ENCODE measurements at places on chromosomes 6 and 20.
A peak's percentile ranks its signal among the peaks of the same experiment; 100 is the strongest.

DNA sequence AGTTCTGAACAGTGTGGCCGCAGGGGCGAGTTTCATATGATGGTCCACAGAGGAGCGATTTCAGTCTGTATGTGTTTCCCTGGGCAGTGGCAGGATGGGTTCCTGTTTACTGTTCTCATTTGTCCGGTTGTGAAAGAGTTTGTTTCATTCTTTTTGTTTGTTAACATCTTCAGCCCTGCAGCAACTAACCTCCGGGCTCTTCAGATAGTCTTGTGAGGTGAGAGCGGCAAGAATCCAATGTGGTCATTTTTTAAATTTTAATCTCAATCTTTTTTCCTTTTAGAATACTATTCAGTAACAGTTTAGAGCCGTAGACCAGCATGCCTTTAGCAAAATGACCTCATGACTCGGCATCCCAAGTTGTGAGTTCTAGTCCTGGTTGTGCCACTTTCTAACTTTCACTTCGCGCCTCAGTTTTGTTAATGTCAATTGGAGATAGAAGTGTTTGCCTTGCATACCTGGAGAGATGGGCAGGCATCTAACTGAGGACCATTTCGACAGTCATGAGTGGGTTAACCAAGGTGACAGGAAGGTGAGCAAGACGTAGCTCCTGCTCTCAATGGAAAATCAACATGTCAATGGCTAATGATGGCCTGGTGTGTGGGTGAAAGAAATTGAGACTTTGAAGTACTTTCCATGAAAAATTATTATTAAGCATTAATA is 38.5 kb upstream of the PXDC1 start:
- no peak for DNase-seq

DNA sequence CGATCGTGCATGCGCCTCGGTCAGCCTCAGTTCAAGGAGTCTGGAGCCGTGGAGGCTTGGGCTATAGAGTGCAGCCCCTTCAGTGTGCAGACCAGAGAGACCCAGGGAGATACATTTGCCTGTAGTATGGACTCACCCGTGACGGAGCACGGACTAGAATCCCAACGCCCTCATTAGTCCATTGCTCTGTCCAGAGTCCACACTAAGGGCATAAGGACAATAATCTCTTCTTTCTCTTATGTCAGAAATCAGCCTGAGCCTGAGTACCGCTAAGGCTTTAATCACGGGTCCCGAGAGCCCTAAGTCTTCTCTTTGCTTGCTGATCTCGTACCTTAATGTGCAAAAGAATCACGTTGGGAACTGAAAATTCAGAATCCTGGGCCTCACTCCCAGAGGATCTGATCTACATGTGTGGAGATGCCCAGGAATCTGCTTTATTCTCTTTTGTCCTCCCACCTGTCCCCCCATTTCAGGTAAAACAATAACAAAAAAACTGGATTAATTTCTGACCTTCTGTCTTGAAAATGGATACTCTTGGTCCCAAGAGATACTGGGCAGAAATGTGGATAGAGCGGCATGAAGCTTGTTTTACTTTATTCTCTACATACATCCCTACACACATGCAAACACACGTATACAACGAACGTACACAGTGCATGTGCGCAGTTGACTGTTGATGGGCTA is 671 bp downstream of the BPHL start:
- no peak for DNase-seq

- DNase-seq = no peak
Observed at GRCh38 chr20:24668384-24668702, 198.9 kb downstream of the SYNDIG1 start.

DNA sequence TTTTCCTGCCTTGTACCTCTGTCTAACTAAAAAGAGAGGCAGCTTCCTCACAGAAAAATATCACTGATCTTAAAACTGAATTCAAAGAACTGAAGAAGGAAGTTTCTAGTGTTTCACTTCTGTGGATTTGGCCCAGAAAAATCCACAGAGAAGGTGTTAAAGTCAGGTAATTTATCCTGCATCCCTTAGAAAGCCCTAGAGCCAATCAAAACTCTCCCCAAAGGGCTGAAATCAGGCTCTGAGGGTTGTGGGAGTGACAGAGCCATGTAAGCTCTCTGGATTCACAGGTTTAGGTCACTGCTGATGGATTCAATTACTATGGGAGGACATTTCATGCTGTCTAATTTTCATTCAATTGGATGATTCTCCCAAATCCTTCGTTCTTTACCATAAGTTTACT is 152.3 kb downstream of the OR2B2 start:
- DNase-seq = no peak

DNA sequence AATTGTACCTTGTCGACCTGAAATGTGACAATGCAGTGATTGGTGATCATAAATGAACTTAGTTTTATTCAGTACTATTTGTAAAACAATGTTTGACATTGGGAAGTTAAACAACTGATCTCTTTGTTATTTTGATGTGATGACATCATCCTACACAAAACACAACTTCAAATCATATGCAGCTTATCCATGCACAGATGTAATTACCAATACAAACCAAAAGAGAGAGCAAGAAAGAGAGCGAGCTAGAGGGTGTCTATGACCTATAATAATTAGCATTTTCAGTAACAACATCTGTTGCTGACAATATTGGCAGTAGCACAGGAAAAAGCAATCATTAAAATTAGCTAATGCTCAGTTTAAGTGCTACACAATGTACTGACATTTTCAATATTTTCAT is 320.9 kb downstream of the UTRN start:
- DNase-seq = no peak

- DNase-seq = no peak
Observed at GRCh38 chr6:56241124-56241802, 6.1 kb downstream of the COL21A1 start.

DNA sequence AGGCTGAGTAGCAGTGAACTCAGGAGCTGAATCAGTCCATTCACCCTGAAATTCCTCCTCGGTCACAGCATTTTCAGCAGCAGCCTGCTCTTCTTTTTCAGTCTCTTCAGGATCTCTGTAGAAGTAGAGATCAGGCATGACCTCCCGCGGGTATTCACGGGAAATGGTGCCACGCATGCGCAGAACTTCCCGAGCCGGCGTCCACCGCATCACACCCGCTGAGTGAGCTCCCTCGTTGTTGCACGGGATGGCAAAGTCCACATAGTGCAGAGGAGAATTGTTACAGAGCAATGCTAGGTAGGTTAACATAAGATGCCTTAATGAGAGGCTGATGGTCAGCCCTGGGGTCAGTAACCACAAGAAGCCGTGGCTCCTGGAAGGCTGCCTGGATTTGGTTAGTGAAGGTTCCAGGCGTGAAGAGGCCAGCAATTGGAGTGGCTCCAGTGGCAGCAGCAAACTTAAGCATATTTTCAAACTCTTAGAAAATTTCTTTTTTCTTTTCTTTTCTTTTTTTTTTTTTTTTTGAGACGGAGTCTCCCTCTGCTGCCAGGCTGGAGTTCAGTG is 113.5 kb upstream of the HDAC2 start:
- no peak for DNase-seq

GRCh38 chr6:46347669-46348068 is 143.6 kb downstream of the RCAN2 start:
- no peak for DNase-seq

- DNase-seq = no peak
Observed at GRCh38 chr6:107554918-107555317, 65.0 kb downstream of the SOBP start.

- DNase-seq = no peak
Observed at GRCh38 chr6:126051791-126052190, 65.5 kb downstream of the TRMT11 start.

- DNase-seq = no peak
Observed at GRCh38 chr6:109687271-109687761, 3.7 kb downstream of the AK9 start.

- DNase-seq = no peak
Observed at GRCh38 chr20:21520702-21521595, 7.1 kb upstream of the NKX2-2 start.

- no peak for DNase-seq
Observed at GRCh38 chr6:156781861-156782631, 4.9 kb downstream of the ARID1B start.

- no peak for DNase-seq
Observed at GRCh38 chr6:89144354-89144906, 1.4 kb upstream of the PM20D2 start.

GRCh38 chr6:73742433-73742832 is 46.4 kb downstream of the CD109 start:
- DNase-seq = no peak

DNA sequence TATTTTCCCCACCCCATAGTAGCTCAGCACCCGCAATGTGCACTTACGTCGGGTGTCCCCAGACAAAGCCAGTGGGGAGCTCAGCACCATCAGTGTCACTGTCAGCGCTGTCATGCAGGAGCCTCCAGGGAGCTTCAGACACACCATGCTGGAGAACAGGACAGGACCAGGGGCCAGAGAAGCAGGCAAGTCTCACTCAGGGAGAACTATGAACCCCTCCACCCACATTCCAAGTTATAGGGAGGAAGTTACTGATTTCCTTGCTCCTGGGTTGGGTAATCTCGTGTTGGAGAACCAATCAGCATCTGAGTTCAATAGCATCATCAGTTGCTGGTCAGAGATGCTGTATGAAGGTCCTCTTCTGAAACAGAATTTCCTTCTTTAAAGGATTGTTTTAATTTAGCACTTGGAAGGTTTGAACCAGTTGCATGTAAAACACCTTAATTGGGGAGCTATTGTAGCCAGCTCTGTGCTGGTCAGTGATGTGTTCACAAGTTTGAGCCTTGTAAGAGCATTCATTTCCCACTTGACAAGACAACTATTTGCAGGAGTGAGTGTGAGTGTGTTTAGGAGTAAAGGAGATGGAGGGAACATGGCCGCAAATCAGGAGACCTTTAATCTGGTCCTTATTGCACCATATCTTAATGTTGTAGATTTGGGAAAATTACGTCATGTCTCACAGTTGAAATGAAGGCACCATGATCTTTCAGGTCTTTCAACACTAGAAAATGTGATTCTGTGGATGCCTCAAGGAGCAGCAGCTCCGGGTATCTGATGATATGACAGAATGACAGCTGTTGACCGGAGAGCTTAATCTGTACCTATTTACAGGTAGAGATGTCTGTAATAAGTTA is at the start of gene HLA-DRB1:
TSS of gene HLA-DRB1 (minus strand) at position 253 of the 854 bp plus-strand sequence. CDS start at position 147, 106 bp downstream.
- no peak for DNase-seq

- DNase-seq = no peak
Observed at GRCh38 chr6:129675669-129676472, 34.1 kb downstream of the ARHGAP18 start.

DNA sequence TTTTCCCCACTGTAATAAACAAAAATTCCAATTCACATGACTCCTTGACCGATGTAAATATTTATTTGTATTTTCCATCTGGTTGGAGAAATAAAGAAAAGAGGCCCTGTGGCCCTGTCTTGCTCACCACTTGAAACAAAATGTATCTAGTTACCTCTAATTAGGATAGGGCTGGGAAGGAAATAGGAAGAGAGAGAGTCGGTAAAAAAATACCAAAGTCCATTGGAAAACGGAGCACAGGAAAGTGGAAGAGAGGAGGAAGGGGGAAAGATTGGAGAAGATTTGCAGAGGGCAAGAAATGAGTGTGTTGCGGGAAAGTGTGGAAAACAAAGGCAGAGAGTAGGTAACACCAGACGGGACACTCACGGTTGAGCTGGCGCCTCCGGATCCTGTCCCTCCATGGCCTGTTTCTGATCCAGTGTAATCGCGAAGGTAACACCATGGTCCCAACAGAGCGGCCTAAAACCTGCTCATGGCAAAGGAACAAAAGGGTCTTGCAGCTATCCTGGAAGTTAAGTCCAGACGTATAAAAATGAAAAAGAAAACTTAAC is 105.8 kb upstream of the RIPOR2 start:
- DNase-seq = no peak

DNA sequence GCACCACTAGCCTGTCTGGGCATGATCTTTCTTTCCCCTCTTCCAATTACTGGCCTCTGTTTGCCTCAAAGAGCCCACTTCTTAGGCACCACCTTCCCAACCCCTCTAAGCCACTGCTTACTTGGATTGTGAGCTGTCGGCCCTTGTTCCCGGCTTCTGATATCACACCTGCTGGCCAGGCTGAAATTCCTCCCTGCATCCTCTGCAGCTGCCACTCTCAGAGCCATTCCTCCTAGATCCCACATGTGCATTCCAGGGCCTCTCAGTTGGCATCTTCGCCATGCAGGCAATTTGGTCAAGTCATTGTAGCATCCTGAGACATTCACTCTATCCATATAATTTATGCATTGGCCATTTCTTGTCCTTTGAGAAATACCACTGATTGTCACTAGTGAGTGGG is 135.9 kb downstream of the OLIG3 start:
- DNase-seq = no peak

DNA sequence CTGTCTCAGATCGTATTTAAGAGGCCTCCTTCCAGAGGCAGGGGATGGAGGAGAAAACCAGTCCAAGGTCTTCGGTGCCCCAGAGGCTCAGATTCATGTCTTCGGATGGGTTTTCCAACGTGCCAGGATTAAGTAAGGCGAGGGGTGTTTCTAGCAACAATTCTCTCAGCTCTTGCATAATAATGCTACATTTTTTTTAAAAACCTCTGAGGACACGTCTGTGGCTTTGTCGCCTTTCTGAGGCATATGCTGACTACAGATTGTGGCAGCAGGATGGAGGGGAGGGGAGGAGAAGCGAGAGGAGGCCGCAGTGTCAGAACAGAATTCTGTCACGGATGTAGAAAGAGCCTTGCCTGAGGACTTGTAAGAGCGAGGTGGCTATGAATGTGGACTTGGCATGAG is 17.7 kb upstream of the CCDC167 start:
- peak; percentile 73 for DNase-seq

DNA sequence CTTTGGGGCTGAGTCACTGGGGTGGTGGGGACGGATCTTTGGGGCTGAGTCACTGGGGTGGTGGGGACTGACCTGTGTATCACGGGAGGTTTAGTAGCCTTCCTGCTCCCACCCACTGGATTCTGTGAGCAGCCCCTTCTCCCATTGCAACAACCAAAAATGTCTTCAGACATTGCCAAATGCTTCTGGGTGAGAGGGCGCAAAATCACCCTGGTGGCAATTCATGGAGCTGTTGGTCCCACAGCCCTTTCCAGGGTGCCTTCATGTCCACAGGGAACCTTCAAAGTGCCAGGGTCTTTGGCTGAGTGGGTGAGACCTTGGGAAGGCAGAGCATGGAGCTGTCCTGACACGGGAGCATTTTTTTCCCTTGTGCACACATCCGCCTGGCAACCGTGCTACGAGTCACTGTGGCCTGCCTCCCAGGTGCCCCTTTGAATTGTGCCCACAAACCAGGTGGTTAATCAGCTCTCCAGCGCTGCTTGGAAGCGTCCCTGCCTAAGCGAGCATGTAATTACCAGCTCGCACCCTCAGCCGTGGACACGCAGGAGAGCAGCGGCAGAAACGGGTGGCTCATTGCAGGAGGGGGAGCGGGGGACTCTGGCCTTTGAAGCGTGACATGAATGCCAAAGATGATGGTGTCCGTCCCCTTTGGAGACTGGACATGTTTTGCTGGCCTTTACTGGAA is 27.4 kb upstream of the APCDD1L start:
- no peak for DNase-seq

GRCh38 chr6:41269166-41269565 is 17.3 kb downstream of the TREM1 start:
- no peak for DNase-seq

GRCh38 chr20:44407402-44408184 is 52.1 kb downstream of the HNF4A start:
- DNase-seq = no peak

GRCh38 chr6:70375166-70375565 is 38.1 kb upstream of the FAM135A start:
- DNase-seq = no peak

DNA sequence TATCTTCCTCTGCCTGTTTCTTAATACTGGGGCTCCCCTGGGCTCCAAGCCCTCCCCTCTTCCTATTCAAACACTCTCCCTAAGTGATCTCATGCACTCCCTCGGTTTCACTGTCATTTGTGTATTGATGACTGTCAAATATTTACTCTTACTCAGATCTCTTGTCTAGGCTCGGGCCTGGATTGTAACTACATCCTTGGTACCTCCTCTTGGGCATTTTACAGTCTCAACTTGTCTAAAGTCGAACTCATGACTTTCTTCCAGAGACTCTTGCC is 189.4 kb upstream of the PRDM1 start:
- no peak for DNase-seq

Data from T follicular helper cell (primary cell).